Bone marrow (tissue), 2 donors: ENCODE measurements at places on chromosomes 3 and 15.

- DNase-seq = no peak
Measured at GRCh38 chr3:129000742-129001100, 383 bp upstream of the EFCC1 start.

DNA sequence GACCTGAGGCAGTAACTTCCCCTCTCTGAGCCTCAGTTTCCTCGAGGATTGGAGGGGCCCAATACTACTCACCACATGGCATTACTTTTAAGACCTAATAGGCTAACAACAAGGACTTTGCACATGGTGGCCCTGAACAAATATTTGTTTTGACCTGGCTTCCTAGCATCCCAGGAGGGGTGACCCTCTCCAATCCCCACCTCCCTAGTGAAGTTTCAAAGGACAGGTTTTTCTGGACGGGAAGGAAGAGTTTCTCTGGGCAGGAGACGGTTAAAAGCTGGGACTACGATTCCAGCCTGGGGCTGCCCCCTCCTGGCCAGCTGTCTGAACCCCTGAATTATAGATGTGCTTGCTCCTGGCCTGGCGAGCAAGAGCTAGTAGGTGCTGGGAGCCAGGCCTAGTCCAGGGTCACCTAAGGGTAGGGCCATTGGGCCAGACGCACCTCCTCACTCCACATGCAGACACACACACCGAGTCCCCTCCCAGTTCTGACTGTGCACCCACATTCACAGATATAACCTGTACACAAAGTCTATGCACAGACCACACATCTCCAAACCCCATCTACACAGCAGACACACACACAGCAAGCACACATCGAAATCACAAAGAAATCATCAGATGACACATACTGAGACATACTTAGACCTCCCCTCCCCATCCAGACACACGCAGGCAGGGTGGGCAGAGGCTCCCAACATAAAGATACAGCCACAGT, 2.7 kb upstream of the ISL2 start:
- no peak for DNase-seq

DNA sequence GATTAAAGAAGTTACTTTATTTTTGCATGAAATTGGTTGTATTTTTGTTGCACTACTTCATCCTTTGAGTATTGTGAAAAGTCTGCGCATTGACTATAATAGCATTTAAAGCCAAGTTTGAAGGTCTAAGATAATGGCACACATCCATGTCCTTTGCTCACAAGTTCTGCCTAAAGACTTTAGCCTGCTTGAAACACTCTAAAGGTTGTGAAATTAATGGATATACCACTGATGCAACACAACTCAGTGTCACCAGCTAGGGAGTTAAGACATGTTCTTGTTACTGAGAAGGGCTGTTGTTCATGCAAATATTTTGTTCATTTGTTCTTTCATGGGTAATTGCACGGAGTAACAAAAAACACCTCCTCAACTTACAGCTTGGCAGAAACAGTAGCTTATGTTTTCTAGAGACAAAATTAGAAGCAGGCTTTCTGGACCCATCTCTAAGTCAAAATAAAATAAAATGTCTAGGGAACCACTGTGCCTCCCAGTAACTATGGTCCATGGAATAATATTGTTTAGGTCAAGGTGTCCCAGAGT, 83.9 kb downstream of the PPARG start:
- DNase-seq = no peak

DNA sequence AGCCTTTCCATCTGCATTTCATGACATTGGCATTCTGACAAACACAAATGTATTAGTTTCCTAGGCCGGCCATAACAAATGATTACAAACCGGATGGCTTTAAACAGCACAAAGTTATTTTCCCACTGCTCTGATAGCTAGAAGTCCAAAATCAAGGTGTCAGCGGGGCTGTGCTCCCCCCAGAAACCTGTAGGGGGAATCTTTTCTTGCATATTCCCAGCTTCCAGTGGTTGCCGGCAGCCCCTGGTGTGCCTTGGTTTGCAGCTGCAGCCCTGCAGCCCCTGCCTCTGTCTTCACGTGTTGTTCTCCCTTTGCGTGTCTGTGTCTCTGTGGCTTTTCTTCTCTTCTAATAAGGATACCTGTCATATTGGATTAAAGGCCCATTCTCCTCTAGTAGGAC, 79.0 kb upstream of the CDV3 start:
- no peak for DNase-seq

- no peak for DNase-seq
Measured at GRCh38 chr15:63422891-63423590, 41.4 kb upstream of the CA12 start.

DNA sequence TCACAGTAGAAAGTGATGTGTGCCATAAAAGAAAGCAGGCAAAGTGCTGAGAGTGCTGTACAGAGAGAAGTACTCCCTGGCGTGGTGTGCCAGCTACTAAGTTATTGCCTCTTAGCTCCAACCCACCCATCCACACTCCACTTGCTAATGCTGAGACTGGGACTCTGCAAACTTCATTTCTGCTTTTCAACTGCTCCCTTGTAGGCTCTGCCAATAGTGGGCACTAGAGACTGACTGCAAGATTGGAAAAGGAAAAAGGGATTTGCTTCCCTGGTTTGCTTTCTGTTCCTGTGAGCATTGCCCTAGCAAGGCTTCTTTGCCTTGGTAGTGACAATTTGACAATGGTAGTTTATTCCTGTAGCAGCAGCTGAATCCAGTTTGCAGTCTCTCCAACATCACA, 56.5 kb upstream of the TMEM108 start:
- no peak for DNase-seq

DNA sequence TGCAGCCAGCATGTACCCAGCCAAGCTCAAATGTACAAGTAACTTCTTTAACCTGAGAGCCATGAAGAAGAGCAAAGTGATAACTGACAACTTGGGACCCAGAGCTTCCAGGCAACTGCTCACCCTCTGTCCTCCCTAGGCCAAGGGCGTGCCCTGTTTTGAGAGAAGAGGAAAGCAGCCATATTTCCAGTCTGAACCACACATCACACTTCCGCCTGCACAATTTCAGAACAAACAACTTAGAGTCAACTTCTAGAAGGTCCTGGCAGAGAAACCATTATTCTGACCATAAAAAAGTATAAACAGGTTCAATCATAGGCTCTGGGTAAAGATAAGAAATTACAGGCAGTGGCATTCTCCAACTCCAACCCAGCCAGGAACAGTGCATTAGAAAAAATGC, 50.1 kb downstream of the ITGB5 start:
- DNase-seq = no peak

DNA sequence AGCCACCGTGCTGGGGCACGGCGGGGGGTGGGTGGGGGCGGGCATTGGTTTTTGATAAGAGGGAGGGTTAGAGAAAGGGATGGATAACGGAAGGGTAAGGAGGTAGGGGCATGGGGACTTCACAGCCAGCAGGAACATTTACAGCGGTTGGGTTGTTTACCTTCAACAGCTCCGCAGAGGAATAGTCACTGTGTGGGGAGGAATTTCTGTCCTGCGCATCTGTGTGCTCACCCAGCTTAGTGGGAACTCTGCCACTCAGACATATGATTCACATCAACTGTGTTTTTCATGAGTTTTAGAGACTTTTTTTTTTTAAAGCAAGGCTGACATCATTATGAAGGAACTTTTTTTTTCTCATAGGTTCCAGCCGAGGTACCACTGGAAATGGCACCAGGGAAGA, 19.6 kb downstream of the CHRD start:
- no peak for DNase-seq

GRCh38 chr15:48647962-48648361, 2.5 kb upstream of the FBN1 start:
- no peak for DNase-seq

GRCh38 chr15:27426805-27427204, 455.8 kb downstream of the GABRG3 start:
- no peak for DNase-seq
